ENCODE measurements at places on chromosomes 4 and X. TPM values are rescaled to one million over a fixed set of nuclear protein-coding genes. Genes with fewer than 3 reads are reported as not detected.

The DDX60 gene
- total RNA-seq = 7.9 TPM

DNA sequence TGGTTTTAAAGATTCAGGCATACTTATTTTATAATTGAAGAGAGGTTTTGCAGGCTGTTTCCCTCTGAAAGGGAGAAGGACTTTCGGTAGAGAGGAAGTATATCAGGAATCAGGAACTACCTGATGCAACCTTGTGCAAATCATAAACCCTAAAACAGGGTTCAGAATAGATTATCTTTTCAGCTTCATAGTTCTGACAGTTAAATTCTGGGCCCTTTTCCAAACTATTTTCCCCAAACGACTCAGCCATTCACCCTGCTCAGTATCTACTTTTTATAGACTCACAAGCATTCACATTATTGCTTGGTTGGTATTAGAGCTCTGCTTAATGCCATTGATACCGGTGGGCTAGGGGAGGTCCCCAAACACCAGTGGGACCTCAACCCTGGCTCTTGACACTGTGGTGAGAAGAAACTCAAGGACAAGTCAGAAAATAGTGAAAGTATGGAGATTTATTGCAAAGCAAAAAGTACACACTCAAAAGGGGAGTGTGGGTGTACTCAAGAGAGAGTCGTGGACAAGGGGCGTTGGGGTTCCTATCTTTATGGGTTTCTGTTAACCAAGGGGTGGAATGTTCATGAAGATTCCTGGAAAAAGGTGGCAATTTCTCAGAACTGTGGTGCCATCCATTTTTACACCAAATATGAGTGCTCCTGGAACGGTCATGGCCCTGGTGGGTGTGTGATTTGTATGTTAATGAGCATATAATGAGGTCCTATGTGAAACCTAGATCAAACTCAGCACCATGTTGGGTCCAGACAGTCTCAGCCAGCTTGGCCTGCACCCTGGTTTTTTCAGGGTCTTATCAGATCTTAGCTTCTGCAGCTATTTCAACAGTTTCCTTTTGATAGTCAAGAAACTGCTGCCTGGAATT, 238.3 kb downstream of the DCLK2 start:
- no peak for DNase-seq

- peak; percentile 41 for DNase-seq
Observed at GRCh38 chrX:155745792-155746191, 133.0 kb upstream of the TMLHE start.

The CMC4 gene
- 4.3 TPM for total RNA-seq

DNA sequence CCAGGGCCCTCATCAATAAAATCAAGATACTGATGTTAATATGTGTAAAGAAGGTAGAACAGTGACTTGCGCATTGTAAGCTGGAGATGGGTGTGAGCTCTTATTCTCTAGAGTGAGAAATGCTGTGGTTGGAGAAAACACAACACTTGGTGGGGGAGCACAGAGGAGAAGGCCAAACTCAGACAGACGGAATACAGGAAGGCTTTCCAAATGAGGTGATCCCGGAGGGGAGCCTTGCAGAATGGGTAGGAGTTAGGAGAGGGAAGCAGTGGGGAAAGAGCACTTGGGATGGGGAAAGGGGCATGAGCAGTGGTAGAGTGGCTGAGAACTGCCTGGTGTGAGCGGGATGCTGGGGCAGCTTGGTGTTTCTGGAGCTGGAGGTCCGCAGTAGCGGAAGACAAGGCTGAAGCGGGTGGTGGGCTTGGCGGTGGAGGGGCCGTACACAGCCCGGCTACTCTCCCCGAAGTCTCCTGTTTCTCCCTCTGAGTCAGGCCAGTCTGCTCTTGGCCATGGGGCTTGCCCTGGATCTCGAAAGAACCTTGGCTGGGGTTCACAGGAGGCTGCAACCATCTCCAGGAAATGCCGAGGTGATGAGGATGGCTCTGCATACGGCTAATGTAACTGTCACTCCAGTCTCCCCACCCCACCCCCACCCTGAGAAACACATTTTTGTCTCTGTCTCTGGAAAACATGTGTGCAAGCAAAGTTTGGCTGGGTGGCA, 11.3 kb upstream of the PLAC1 start:
- DNase-seq = peak; percentile 11

The ODAPH gene
- not detected for total RNA-seq

GRCh38 chrX:47596256-47596655, 14.0 kb downstream of the TIMP1 start:
- no peak for DNase-seq

GRCh38 chr4:185931986-185932385, 120.0 kb upstream of the SORBS2 start:
- no peak for DNase-seq

DNA sequence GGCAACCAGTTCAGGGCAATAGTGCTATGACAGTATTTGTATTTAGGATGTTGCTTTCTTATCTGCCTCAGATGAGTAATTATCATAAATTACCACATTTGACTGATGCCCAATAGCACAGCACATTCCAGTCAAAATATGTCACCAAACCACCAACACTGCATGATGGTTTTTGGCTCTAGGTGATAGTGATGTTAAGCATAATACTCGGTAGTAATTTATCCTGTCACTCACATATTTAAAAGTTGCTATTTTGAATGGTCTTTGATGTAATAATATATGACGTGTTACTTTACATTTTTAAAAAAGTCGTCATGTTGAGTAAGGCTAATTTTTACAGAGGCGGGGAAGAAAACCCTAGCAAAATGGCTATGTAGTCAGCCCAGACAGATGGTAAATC, 42.5 kb downstream of the UNC5C start:
- peak; percentile 25 for DNase-seq

- DNase-seq = no peak
Observed at GRCh38 chr4:73011629-73011985, 57.9 kb downstream of the COX18 start.

The HDX gene
- total RNA-seq = 8.2 TPM

GRCh38 chr4:168945291-168945690, 64.8 kb downstream of the CBR4 start:
- DNase-seq = no peak

The RNF212 gene
- 2.3 TPM for total RNA-seq

The TENT5D gene
- not detected for total RNA-seq

GRCh38 chr4:173935622-173936405, 347.7 kb downstream of the FBXO8 start:
- no peak for DNase-seq

DNA sequence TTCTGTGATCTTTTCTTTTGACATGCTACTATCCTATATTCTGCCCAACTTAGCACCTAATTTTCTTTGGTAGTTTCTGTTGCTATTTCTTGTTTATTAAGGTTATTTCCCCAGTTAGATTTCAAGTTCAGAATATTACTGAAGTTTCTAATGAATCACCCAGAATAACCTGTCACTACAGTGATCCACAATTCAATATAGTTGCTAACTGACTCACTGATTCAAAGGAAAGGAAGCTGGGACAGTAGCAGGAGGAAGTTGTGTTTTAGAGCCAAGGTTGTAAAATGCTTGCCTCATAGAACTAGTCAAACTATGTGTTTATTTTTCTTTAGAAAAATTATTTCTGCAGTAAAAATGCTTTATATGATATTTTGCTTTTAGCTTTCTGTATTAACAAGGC, 37.4 kb downstream of the PAK3 start:
- DNase-seq = no peak

All from endothelial cell of umbilical vein (primary cell).